ENCODE measurements at places on chromosomes 1 and 21. TPM values are rescaled to one million over a fixed set of nuclear protein-coding genes. Genes with fewer than 3 reads are reported as not detected.
A peak's percentile ranks its signal among the peaks of the same experiment; 100 is the strongest.

C1orf87 gene
- total RNA-seq = not detected

CNN3 gene
- total RNA-seq = 256 TPM

CCDC27 gene
- total RNA-seq = 0.17 TPM

GRCh38 chr21:19013916-19014315 lies 610.3 kb upstream of the TMPRSS15 start:
- H3K4me3 ChIP-seq = no peak overlapping the region
- H3K4me1 ChIP-seq = no peaks in the 10 kb centered on the region
- H3K27me3 ChIP-seq = no peaks in the 10 kb centered on the region
- H3K27ac ChIP-seq = no peak overlapping the region

DNA sequence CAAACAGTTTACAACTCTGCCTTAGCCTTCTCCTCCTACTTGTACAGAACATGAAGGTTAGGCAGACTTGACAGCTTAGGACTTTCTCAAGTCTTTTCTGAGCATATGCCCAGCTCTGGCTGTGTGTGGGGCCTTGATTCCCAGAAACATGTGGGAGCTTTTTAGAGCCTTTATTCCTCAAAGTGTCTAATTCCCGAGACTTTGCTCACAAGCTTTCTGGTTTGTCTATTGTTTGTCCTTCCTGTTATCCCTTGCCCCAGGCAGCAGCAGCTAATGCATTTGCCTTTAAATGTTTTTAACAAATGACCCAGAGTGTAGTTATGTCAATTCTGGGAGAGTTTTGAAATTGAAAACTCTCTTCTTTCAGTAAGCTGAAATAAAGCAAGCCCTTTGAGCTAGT lies 29.2 kb downstream of the ST7L start:
- no peaks in the 10 kb centered on the region for H3K4me1 ChIP-seq
- DNase-seq = no peak
- H3K36me3 ChIP-seq = no peaks in the 10 kb centered on the region
- H3K4me3 ChIP-seq = no peak overlapping the region

- H3K27ac ChIP-seq = no peak overlapping the region
- no peak overlapping the region for H3K4me3 ChIP-seq
- H3K27me3 ChIP-seq = no peaks in the 10 kb centered on the region
- no peaks in the 10 kb centered on the region for H3K36me3 ChIP-seq
Measured at GRCh38 chr21:26570203-26570602, 2.9 kb downstream of the CYYR1 start.

DNA sequence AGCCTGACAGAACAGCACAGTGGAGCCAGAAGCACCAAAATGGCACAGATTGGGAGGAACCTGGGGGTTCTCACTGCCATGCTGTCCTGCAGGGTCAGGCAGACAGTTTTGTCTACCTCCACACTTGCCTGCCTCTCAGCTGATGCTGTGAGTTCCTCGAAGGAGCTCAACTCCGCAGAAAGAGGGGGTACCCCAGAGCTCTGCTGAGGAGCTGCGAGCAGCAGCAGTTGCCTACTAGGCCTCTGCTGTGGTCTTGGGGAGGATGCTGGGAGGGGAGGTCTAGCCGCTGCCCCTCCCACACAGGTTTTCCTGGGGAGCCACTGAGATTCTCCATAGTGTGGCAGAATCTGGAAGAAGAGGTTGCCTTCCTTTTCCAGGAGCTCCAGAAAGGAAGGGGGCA lies 192.5 kb downstream of the FOXD2 start:
- DNase-seq = no peak
- peaks cover 4% of the 10 kb centered on the region for H3K27me3 ChIP-seq
- H3K36me3 ChIP-seq = no peaks in the 10 kb centered on the region
- no peak overlapping the region for H3K27ac ChIP-seq
- H3K4me3 ChIP-seq = no peak overlapping the region

GRCh38 chr1:171488190-171488929 lies 3.0 kb downstream of the PRRC2C start:
- H3K27ac ChIP-seq = no peak overlapping the region
- peaks cover 20% of the 10 kb centered on the region for H3K4me1 ChIP-seq
- H3K4me3 ChIP-seq = peak overlapping the region; percentile 69

GRCh38 chr1:109985247-109986053 lies 885 bp downstream of the AHCYL1 start:
- peak overlapping the region; percentile 34 for H3K4me3 ChIP-seq
- peaks cover 42% of the 10 kb centered on the region for H3K4me1 ChIP-seq
- no peaks in the 10 kb centered on the region for H3K36me3 ChIP-seq
- DNase-seq = no peak
- peak overlapping the region; percentile 98 for H3K27ac ChIP-seq

DNA sequence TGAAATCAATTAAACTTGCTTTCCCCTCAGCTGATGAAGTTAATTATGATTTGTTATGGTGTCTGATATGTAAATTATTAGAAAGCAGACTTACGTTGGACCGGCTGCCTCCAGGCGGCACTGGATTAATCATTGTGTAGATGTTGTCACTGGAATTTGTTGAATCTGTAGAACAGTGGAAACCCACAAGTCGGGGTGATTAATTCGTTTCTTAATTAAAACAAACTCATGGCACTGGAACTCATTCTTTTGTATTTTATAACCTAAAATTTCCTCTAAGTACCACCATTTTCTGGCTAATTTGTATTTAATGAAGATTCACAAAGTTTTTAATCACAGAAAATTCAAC lies 39.0 kb downstream of the MRPL37 start:
- H3K27me3 ChIP-seq = no peaks in the 10 kb centered on the region
- H3K27ac ChIP-seq = no peak overlapping the region
- no peak for DNase-seq
- no peaks in the 10 kb centered on the region for H3K36me3 ChIP-seq
- H3K4me1 ChIP-seq = no peaks in the 10 kb centered on the region

- no peak overlapping the region for H3K4me3 ChIP-seq
- no peak overlapping the region for H3K27ac ChIP-seq
- H3K27me3 ChIP-seq = no peaks in the 10 kb centered on the region
- no peak for DNase-seq
- peaks cover 6% of the 10 kb centered on the region for H3K4me1 ChIP-seq
Measured at GRCh38 chr1:207867136-207868109, 43.5 kb downstream of the CD34 start.
